NCI-H187 (cell line): ENCODE measurements at places on chromosomes 2 and 18.

- no peak for DNase-seq
These were observed 2.0 kb downstream of the SDC1 start for GRCh38 chr2:20222769-20223406.

GRCh38 chr2:46970334-46971288 lies 55.0 kb upstream of the MCFD2 start:
- no peak for DNase-seq

GRCh38 chr2:130307850-130308249 lies 34.8 kb upstream of the IMP4 start:
- no peak for DNase-seq

DNA sequence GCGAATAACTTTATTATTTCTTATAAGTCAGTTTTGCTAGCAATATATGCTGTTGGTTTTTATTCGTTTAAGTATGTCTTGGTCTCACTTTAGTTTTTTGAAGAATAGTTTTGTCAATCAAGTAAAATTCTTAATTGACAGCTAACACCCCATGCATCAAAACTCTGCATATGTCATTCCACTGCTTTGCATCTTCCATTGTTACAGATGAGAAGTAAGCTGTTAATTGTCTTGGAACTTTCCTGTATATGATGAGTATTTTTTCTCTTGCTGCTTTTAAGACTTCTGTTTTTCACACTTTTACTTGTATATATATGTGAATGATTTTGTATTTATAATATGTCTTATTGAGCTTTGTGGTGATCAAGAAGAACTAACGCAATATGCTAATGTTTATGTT lies 1048.4 kb downstream of the CNTNAP5 start:
- no peak for DNase-seq
